NCI-H2081 treated with DMSO at 0.1 percent for 48 hours (cell line): ENCODE measurements at places on chromosomes 11 and 22.

DNA sequence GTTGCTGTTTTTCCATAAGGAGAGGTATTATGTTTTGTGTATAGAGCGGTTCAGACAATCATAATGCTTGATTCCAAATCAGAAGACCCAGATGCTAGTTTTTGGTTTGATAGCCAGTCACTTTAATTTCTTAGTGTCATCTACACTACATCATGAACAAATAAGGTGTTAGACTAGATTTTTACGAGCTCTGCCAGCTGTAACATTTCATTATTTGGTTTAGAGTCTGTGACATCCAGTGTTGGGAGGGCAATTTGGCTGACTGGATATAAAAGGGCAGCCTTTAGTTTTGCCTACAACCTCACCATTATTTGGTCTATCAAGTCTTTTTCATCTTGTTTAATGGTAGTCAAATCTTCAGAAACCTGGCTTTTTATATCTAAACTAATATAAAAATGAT lies 30.2 kb upstream of the FBXO3 start:
- no peak for DNase-seq

- DNase-seq: no peak
These were observed 798.4 kb upstream of the TENM4 start for GRCh38 chr11:80239217-80239616.

DNA sequence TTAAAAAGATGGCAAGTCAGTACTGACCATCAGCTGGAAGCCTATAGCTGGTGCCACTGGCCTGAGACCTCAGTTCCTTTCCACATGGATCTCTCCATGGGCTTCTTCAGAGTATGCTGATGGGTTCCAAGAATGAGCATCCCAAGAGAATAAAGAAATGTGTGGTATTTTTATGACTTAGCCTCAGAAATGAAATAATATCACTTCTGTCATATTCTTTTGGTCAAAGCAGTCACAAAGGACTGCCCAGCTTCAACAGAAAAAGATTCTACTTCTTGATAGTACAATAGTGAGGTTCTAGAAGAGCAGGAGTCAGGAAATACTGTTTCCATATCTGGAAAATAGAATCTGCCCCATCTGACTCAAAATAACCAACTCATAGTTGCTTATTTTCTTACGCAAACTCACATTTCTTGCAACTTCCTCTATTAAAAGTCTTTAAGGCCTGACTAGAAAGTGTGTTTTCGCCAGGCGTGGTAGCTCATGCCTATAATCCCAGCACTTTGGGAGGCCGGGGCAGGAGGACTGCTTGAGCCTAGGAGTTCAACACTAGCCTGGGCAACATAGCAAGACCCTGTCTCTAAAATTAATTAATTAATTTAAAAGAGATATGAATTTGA lies 116.9 kb downstream of the SIK3 start:
- no peak for DNase-seq

DNA sequence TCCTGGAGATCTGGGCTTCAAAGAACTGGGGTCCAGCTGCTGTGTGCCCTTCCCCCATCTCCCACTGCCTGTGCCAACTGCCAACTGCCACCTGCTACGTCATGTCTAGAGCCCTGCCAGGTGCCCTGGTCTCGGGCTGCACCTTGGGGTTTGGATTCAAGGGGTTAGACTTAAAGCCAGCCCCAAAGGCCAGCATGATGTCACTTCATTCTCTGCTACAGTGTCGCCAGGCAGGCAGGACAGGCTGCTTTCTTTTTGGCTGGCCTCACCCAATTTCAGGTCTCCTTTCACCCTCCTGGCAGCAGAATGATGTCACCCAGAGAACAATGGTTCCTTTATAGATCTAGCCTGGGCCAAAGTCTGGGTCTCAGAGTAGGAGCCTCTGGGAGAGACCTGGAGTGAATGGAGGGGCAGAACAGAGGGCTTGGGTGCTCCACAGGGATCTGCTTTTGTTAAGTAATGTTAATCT lies 79.5 kb upstream of the CRYBB3 start:
- DNase-seq: no peak

DNA sequence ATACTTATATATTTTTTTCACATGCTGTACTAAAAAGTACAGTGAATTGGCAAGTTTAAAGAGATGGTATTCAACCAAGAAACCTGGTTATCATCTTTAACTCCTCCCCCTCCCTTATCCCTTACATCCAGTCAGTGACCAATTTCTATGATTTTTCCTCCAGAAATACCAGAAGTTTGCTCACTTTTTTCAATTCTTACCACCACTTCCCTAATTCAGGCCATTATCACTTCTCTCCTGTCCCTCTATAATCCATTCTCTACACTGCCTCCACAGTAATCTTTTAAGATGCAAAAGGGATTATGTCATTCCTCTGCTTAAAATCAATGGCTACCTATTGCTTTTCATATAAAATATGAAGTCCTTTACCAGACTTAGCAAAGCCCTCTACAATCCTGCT lies 62.8 kb downstream of the CEP57 start:
- no peak for DNase-seq

- DNase-seq: no peak
These were observed 24.2 kb downstream of the EIF4G2 start for GRCh38 chr11:10784232-10785145.

DNA sequence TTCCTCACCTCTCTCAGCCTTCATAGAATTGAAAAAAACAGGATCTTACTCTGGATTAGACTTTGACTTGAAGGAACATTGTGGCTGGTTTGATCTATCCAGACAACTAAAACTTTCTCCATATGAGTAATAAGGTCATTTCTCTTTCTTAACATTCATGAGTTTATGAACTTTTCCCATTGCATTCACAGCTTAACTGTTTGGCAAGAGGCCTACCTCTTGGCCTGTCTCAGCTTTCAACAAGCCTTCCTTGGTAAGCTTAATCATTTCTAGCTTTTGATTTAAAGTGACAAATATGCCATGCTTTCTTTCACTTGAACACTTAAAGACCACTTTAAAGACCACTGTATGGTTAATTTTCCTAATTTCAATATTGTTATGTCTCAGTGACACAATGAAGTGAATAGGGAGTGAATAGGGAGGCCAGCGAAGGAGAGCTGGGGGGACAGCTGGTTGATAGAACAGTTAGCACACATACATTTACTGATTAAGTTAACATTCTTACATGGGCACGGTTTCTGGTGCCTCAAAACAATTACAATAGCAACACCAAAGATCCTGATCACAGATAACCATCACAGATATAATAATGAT lies 17.0 kb downstream of the IMMP1L start:
- DNase-seq: no peak

GRCh38 chr11:40054631-40055030 lies 1404.8 kb downstream of the LRRC4C start:
- DNase-seq: no peak
